ENCODE measurements at places on chromosomes 2 and 18.

DNA sequence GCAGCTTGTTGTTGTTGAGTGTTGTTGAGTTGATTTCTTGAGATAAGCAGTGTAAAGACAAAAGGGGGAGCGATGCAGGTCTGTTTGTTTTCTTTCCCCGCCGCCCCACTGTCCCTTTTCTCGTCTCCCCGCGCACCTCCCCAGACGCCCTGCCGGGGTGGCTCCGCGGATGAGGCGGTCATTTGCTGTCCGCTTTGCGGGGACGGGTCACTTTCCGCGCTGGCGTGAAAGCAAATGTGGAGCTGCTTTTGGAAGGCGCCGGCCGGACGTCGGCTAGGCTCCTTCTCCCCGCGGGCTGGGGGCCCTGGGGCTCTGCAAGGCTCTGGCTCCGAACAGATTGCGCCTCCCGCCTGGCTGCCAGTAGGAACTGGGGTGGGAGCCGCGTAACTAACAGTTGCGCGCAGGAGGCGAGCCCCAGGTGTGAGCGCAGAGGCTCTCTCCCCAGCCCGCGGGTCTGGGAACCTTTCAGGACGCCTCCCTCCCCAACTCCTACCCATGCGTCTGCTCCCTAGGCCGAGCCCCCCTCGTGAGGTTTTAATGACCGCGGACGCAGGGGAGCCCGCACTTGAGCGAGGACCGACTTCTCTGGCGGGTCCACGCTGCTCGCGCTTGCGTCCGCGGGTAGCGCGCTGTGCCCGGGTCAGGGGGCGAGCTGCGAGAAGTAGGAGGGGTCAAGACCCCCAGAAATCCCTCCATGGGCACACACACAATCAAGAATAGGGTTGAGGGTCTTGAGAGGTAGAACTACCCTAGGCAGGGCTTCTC lies 146.6 kb downstream of the MEIS1 start:
- DNase-seq = no peak

DNA sequence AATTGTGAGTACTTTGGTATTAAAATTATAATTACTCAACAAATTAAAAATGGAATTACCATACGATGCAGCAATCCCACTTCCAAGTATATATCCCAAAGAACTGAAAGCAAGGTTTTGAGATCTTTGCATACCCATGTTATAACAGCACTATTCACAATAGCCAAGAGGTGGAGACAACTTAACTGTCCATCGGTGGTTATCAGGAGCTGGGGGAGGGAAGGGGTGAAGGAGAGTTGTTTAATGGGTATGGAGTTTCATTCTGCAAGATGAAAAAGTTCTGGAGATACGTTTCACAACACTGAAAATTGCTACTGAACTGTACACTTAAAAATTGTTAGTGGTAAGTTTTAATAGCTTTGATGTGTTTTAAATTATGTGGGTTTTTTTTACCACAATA lies 25.7 kb downstream of the RAB10 start:
- no peak for DNase-seq

- DNase-seq = no peak
These were observed 301.8 kb downstream of the XIRP2 start for GRCh38 chr2:167190053-167190452.

DNA sequence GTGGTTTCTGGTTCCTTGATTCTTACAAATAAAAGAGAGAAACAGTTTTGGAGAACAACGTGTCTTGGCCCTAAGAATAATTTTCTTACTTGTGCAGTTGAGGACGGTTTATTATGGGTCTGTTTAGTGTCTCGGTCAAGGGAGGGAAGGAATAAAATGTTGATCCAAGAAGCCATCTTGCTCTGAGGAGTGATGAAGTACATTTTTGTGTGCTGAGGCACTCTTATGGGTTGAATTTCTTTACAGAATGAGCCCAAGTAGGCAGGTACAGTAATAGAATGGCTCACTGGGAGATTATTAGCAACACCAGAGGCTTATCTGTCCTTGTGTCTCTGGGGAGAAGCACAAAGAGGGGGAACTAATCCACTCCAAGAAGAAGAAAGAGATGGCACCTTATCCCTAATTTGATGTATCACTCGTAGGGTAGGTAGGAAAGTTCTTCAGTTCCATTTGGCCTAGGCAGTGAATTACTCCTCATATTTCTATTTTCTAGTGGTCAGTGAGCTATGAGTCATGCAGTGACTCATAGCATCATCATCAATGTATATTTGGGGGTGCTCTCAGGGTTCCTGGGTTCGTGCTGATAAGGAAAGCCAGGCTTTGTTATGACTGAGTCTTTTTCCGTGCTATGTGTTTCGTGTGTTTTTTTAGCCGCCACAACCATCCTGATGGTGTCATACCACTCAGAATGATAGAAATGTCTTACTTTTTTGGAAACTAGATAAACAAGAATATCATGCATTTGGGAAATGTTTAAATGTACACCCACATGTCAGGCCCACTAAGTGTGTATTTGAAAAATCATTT lies 250.1 kb upstream of the CTAGE1 start:
- no peak for DNase-seq

DNA sequence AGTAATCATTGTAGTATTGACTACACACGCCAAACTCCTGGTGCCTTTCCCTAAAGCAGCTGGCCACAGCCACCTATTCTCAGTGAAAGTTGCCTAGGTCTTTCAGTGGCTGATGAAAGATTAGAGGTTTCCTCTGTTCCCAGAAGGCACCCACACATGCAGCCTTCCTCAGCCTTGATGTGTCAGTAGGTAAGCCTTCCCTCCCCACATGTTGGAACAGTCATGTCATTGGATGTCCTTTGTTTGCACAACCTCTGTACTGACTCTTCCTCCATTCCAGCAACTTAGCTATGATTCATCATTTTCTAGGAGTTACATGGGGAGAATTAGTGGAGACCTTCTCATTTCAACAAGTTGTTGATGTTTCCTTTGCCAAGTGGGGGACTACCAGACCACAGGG lies 630.8 kb upstream of the SLC39A10 start:
- no peak for DNase-seq

GRCh38 chr18:64851726-64852125 lies 702.8 kb upstream of the LINC00305 start:
- DNase-seq = no peak

GRCh38 chr2:232604535-232604934 lies 28.9 kb upstream of the EFHD1 start:
- no peak for DNase-seq

GRCh38 chr2:238689331-238689730 lies 158.6 kb upstream of the TWIST2 start:
- no peak for DNase-seq

DNA sequence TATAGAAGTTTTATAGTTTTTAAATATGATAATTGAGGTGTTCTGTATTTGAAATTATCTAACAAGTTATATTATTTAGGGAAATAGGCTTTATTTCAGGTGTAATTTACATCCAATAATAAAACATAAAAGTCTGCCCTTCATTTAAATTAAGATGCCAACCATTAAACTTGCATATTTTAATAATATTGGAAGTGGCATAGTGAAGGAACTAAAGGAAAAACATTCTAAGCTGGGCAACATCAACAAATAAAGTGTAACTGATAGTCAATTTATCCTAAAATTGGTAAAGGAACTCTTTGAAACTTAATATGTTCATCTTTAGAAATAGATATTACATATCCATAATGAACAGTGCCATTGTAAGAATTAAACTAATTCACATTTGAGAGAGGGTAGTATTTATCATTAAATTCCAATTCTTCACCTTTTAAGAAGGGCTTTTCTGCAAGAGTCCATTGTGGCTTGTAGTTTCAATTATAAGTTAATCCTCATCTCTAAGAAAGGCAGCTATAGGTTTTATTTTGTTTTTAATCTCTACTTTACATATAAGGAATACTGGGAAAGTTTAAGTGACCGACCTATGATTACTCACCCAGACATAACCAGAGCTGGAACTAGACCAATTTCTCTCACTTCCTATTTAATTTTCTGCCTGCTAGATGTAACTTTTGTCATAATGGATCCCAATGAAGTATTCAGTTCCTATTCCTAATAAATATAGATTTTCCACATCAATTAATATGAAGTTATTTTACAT lies 401.6 kb downstream of the XIRP2 start:
- no peak for DNase-seq

GRCh38 chr2:43898838-43899346 lies 60.1 kb downstream of the ABCG8 start:
- no peak for DNase-seq

DNA sequence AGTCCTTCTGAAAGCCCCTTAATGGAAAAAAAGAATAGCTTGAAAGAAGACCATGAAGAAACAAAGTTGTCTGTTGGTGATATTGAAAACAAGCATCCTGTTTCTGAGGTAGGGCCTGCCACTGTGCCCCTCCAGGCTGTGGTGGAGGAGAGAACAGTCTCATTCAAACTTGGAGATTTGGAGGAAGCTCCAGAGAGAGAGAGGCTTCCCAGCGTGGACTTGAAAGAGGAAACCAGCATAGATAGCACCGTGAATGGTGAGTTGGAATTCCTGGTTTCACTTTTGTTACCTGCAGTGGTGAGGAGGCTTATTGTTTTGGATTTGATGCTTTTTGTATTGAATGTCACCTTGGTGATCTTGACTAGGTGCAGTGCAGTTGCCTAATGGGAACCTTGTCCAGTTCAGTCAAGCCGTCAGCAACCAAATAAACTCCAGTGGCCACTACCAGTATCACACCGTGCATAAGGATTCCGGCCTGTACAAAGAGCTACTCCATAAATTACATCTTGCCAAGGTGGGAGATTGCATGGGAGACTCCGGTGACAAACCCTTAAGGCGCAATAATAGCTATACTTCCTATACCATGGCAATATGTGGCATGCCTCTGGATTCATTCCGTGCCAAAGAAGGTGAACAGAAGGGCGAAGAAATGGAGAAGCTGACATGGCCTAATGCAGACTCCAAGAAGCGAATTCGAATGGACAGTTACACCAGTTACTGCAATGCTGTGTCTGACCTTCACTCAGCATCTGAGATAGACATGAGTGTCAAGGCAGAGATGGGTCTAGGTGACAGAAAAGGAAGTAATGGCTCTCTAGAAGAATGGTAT lies 13.3 kb downstream of the SLC20A1 start:
- no peak for DNase-seq

- DNase-seq = no peak
These were observed 46.7 kb downstream of the ANO7 start for GRCh38 chr2:241234962-241235740.

GRCh38 chr2:5945742-5946141 lies 253.6 kb downstream of the SOX11 start:
- DNase-seq = no peak

GRCh38 chr2:239502430-239503186 lies 101.8 kb upstream of the HDAC4 start:
- DNase-seq = no peak

DNA sequence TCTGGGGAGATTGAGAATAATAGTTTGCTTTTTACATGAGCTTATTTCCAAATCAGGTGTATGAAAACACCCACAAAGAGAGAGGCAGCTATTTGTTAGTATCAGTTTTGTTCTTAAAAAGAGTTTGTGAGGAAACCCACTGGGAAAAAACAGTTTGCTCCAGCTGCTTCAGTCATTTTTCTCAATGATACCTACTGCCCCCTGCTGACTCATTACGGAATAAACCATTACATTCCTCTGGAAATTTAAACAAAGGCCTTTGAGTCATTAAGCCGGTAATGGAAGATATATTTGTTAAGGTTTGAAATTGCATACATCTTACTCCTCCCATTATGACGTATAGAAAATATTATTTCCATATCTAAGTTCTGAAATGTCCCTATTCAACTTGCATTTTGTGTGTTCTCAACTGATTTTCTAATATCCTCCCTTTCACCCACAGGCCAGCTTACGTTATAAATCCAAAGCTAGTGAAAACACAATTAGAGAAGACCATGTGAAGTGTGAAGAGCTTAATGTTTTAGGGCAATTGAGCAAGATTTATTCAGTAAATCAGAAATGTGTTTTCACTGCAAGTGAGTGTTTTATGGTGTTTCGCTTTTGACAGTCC lies 761.6 kb downstream of the DSC3 start:
- no peak for DNase-seq

DNA sequence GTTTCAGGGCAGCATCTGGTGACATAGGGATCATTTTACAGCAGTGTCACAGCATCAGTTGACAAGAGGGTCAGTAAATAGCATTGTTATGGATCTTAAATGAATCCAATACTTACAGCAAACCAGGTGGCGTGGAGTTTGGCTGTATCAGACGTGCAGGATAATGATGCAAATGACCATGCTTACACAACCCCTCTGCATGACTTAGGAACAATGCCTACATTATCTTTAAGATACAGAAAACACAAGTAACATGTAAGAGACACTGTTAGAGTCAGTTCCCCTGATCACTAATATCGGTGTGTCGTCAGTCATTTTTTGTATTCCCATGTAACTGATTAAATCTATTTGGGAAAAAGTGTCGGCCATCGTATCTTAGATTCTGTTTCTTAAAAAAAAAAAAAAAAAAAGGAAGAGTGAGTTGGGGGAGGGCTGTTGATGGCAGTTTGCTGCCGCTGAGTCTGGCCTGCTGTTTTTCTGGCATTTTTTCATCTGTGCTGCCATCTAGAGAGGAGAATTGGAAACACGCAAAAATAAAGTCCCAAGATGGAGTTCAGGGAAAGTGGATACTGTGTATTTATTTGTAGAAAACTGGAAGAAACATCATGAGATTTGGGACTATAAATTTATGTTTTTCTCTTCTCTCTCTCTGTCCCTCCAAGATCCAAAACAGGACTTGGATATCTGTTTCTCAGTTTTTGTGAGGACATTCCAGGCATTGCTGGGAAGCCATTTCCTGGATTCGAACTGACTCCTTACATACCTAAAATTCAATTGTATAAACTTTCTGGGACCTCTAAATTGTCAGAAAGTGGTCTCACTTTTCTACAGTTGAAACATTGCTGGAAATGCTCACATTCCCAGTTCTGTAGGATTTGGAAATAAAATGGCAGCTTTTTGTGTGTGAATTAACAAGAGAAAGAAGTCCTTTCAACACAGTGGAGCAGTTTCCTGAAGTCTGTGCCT lies 60.3 kb upstream of the AGPS start:
- no peak for DNase-seq

DNA sequence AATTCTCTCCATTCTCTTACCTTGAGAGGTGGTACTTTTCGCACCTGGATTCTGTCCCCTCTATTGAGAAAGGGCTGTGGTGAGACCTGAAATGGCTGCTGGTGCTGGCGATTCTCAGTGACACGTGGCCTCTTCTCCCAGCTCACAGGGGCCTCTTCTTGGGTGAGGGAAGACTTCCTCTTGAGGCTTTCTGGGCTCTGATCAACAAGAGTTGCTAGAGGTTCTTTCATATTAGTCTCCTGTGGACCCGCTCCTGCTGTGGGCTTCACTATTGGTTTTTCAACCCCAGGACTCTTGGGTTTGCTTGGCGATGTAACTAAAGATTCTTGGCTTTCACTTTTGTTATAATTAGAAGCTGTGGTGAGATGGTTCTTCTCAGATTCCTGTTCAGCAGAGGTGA lies 76.3 kb upstream of the DTNB start:
- DNase-seq = no peak

- no peak for DNase-seq
These were observed 175.8 kb downstream of the SRBD1 start for GRCh38 chr2:45435316-45435715.

- DNase-seq = peak; percentile 86
These were observed at the start of gene ACKR3 for GRCh38 chr2:236569573-236569973. TSS of gene ACKR3 (plus strand) at chr2:236569825. CDS start at chr2:236580466, 10,641 bp downstream.

- no peak for DNase-seq
These were observed 24.6 kb upstream of the DAW1 start for GRCh38 chr2:227846831-227847230.
